ENCODE measurements at places on chromosomes 5 and 9.

DNA sequence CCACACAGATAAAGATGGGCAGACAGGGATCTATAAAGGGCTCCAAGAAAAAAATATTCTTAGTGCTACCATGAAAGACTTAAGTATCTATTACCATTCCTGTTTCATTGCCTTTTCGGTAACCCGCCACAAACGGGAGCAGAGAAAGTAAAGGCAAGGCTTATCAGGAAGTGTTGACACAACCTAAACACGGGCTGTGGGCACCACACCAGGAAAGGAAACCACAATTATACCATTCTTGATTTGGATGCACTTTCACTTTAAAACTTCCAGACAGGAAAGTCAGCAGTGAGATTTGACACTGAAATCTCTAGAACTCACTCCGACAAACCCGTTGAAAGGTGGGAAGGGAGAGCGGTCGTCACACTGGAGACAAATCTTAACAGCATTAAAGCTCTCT, 6.5 kb downstream of the TLE1 start:
- no peaks in the 10 kb centered on the region for H3K27me3 ChIP-seq
- H3K4me3 ChIP-seq, result no peak overlapping the region
- peak overlapping the region; percentile 26 for H3K27ac ChIP-seq
- peaks cover 24% of the 10 kb centered on the region for H3K36me3 ChIP-seq
- DNase-seq, result no peak
- H3K4me1 ChIP-seq, result peaks cover 27% of the 10 kb centered on the region

DNA sequence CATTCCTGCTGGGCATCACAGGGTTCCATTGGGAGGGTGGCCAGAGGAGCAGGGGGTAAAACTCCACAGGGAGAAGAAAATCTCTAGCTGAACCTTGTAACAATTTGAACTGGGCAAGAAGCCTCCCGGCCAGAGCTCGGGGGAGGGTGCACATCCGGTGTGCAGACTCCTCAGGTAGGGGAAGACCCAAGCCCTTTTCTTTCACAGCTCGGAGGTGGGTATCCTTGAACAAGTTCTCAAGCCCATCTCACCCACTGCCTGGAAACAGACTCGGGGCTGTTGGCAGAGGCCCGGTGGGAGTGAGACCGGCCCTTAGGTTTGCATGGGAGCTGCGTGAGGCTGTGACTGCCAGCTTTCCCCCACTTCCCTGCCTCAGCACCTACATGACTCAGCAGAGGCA, 111.5 kb upstream of the IL7R start:
- H3K27ac ChIP-seq, result no peak overlapping the region
- no peak for DNase-seq
- peaks cover 21% of the 10 kb centered on the region for H3K4me1 ChIP-seq
- no peak overlapping the region for H3K4me3 ChIP-seq
- H3K27me3 ChIP-seq, result peaks cover 85% of the 10 kb centered on the region

- DNase-seq, result peak; percentile 9
- peaks cover 4% of the 10 kb centered on the region for H3K27me3 ChIP-seq
- H3K4me1 ChIP-seq, result peaks cover 27% of the 10 kb centered on the region
- H3K4me3 ChIP-seq, result no peak overlapping the region
- peaks cover 5% of the 10 kb centered on the region for H3K36me3 ChIP-seq
- H3K27ac ChIP-seq, result no peak overlapping the region
Observed at GRCh38 chr5:179233909-179234562, 111.2 kb downstream of the ADAMTS2 start.

GRCh38 chr9:104866191-104866590, 61.8 kb downstream of the ABCA1 start:
- H3K27ac ChIP-seq, result no peak overlapping the region
- no peaks in the 10 kb centered on the region for H3K27me3 ChIP-seq
- DNase-seq, result no peak

- H3K36me3 ChIP-seq, result no peaks in the 10 kb centered on the region
- no peak overlapping the region for H3K4me3 ChIP-seq
- H3K27ac ChIP-seq, result no peak overlapping the region
- DNase-seq, result no peak
Observed at GRCh38 chr5:158957196-158957595, 142.5 kb downstream of the EBF1 start.

DNA sequence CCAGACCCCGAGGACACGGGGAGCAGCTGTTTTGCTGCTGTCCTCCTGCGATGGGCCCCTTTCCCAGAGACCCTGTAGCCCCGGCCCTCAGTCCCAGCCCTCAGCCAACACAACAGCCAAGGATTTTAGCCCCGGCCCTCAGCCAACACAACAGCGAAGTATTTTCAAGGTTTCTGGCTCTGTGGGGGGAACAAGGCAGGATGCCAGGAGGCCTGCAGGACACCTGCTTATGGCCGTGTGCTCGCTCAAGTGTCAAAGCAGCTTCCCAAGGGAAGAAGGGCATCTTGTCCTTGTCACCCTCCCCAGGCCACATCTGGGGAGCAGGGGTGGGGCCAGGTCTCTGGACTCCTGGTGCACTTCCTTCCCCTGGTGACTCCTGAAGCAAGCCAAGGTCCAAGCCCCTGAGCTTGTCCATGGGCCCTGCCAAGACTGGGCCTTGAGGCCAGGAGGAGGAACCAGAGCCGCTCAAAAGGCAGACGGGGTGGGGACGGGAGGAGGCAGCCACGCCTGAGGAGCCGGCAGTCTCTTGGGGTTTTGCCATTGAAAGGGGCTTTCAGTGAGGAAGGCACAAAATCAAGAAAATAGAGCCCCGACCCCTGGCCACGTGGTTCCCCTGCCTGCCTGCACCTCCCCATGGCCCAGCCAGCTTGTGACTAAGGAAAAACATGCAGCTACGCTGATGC, 10.8 kb downstream of the KCNT1 start:
- 0 out of 2 replicates have a peak, but pooled peaks cover 3% of the 10 kb centered on the region for H3K4me1 ChIP-seq
- H3K4me3 ChIP-seq, result peak overlapping the region; percentile 52
- H3K27me3 ChIP-seq, result peaks cover 19% of the 10 kb centered on the region
- DNase-seq, result no peak
- H3K36me3 ChIP-seq, result no peaks in the 10 kb centered on the region
- H3K27ac ChIP-seq, result no peak overlapping the region

DNA sequence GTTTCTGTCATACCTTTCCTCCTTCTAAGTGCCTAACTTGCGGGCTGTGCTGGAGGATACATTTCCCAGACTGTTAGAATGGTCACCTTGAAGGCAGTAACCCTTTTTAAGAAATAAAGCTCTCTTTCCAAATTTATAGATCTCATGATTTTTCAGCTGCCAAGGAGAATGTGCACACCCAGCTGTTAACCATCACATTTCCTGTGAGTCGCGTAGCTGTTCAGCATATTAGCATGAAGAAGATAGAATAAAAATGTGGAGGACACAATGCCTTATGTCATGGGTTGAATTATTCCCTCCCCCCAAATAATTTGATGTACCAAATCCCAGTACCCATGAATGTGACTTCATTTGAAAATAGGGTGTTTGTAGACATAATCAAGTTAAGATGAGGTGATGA, 729.4 kb downstream of the MTRR start:
- no peak for DNase-seq
- H3K4me1 ChIP-seq, result peaks cover 10% of the 10 kb centered on the region
- no peak overlapping the region for H3K4me3 ChIP-seq
- no peaks in the 10 kb centered on the region for H3K27me3 ChIP-seq

- H3K4me3 ChIP-seq, result no peak overlapping the region
- H3K27me3 ChIP-seq, result peaks cover 11% of the 10 kb centered on the region
- peak; percentile 55 for DNase-seq
- no peaks in the 10 kb centered on the region for H3K36me3 ChIP-seq
Observed at GRCh38 chr9:127918183-127919107, 1.6 kb upstream of the ST6GALNAC4 start.

DNA sequence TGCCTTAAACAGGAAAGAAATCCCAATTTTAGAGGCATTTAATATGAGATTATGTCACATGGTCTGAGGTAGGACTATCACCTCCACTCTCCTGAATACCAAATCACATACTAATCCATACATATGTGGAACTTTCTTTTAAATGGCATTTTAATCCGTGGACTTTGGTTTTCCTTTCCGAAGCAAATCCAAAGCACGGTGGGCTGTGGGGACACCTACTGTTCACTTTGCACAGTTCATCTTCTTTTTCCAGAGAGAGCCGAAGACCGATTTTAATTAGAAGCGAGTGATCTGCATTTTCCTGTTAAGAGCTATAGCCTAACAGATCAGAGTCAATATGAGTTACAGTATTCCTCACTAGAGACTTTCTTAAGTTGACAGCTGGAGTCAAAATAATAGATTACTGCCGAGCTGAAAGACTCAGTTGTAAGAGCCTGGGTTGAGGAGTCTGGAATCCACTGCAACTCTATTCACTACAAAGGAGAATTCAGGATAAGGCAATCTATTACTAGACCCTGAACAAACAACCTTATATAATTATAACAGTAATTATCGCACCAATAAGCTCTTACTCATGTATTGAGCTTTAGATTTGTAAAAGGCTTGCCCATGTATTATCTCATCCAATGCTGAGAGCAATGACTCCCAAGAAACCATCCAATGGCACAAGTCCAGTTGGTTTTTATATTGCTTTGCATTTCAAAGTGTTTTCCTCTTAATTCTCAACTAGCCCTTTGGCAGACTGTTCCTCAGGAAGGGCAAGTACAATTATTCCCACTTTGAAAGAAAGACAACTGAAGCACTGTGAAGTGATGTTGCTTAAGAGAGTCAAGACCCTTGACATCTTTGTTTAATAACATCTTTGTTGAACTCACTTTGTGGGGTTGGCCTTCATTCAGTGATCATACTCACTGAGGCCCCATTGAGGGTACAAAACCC, 144.7 kb downstream of the TRPM6 start:
- peak; percentile 43 for DNase-seq
- H3K27ac ChIP-seq, result no peak overlapping the region
- H3K4me1 ChIP-seq, result peaks cover 10% of the 10 kb centered on the region
- H3K27me3 ChIP-seq, result no peaks in the 10 kb centered on the region

DNA sequence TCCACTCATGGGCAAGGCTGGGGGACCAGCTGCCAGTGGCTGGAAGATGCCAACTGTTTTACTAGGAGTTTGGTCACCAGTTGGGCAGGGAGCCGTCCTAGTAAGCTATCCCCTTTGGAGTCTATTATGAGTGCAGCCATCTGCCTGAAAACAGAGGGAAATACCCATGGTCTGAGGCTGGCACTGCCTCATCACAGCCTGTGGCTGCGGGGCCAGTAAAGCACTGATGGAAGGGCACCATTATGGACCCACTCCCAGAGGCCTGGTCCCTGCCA, 187.2 kb upstream of the PANK3 start:
- H3K4me1 ChIP-seq, result peaks cover 9% of the 10 kb centered on the region
- DNase-seq, result no peak
- no peak overlapping the region for H3K4me3 ChIP-seq
- H3K27me3 ChIP-seq, result peaks cover 3% of the 10 kb centered on the region
- H3K36me3 ChIP-seq, result peaks cover 6% of the 10 kb centered on the region
